ENCODE measurements at places on chromosomes 12 and 14. TPM values are rescaled to one million over a fixed set of nuclear protein-coding genes. Genes with fewer than 3 reads are reported as not detected.

Gene COL2A1
- total RNA-seq, result 24.6 TPM

Gene TBX3
- 0.35 TPM for total RNA-seq

DNA sequence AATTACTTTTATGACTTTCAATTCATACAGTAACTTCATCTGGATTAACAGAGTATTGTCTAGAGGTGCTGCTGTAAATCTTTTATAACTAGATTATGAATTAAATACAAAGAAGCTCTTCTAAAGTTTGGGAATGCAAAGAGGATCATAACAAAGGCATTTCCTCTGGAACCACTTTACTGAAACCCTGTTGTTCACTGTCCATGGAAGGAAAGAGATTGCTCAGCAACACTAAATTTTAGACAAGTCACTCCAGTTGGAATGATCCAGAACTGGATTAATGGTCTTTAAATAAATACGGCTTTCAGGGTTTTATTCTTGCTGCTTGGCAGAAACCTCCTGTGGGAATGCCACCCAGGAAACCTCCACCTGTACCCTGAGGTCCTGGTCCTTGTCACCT is 250.6 kb downstream of the KSR2 start:
- DNase-seq, result no peak

DNA sequence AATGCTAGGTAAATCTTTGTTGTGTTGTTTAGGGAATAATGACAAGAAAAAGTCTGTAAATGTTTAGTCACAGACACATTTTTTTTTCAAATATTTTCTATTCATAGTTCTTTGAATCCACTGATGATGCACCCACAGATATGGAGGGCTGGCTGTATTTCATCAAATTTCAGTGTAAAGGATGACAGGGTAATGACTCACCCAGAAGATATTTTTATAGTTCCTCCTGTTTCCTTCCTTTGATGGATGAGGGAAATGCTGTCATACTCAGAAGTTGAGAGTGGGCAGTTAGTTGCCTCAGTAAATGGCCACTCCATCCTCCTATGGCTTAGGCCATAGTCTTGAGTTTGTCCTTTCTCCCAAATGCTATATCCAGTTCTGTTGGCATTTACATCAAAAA is 76.9 kb upstream of the REP15 start:
- no peak for DNase-seq

Data from GM23338 (cell line).